ENCODE measurements at places on chromosomes 16 and 17.

- DNase-seq = peak; percentile 28
Observed at GRCh38 chr17:44878627-44879221, 20.5 kb downstream of the EFTUD2 start.

DNA sequence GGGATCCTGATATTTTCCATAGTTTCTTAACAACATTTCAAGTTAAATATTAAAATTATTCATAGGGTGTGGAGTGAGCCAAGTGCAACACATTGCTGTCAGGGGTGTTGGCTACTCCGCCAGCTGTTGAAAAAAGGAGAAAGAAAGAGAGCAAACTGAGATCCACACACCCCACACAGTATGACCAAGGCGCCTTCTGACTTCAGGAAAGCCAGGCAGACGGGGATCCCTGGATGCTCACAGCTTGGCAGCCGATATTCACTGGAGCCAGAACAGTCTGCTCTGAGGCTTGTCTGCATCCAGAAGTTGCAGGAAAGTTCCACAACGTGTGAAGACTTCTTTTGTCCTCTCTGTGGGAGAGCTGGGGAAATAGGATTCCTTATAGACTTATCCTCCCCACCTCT lies 9.3 kb downstream of the CHD9NB start:
- DNase-seq = no peak

DNA sequence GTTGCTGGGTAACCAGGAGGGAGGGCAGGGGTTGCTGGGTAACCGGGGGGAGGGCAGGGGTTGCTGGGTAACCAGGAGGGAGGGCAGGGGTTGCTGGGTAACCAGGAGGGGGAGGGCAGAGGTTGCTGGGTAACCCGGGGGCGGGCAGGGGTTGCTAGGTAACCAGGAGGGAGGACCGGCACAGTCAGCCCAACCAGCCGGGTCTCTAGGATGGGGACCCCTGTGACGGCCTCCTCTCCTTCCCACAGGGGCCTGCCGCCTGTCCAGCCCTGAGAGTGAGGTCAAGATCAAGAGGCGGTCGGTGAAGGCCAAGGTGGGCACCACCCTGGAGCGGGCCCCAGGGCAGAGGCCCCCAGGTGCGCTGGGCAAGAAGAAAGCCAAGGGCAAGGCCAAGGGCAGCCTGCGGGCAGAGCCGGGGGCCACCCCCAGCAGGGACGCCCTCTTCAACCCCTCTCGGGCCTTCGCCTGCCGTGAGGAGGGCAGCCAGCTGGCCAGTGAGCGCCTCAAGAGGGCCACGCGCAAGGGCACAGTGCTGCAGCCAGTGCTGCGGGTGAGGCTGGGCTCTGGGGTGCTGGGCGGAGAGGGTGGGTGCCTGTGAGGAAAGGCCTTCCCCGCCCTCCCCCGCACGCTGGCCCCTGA lies 54.6 kb downstream of the ACTG1 start:
- peak; percentile 46 for DNase-seq

DNA sequence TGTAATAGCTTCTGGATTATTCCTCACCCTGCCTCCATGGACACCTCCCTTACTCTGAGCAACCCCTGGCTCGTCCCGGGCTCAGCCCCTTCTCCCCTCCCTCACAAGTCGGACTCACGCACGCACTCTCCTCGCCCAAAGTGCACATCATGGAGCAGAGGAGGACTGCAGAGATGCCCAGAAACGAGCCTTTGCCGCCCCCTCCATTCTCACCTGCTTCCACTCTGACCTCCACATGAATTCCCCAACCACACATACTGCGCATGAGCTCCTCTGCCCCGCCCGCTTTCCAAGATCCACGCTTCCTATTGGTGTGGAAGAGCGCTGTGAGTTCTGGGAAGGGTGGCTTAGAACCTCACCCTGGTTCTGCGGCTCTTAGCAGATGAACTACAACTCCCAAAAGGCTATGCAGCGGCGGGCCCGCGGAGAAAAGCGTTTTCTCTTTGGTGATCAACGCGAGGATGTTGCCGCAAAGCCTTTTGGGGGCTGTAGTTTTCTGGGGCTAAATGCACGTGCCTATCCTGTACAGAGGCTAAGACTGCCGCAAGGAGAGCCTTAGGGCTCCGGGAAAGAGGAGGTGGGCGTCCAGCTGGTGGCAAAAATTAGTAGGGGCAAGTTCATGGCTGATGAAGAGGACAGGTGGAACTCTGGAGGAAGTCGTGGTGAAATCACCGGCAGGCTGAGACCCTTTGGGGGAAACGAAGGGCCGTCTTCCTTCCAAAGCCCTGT lies at the start of gene PHB1:
Gene PHB1, minus strand, starts transcription at position 261 of the 729 bp plus-strand sequence. CDS start 1,618 bp downstream, outside the sequence.
- peak; percentile 99 for DNase-seq

DNA sequence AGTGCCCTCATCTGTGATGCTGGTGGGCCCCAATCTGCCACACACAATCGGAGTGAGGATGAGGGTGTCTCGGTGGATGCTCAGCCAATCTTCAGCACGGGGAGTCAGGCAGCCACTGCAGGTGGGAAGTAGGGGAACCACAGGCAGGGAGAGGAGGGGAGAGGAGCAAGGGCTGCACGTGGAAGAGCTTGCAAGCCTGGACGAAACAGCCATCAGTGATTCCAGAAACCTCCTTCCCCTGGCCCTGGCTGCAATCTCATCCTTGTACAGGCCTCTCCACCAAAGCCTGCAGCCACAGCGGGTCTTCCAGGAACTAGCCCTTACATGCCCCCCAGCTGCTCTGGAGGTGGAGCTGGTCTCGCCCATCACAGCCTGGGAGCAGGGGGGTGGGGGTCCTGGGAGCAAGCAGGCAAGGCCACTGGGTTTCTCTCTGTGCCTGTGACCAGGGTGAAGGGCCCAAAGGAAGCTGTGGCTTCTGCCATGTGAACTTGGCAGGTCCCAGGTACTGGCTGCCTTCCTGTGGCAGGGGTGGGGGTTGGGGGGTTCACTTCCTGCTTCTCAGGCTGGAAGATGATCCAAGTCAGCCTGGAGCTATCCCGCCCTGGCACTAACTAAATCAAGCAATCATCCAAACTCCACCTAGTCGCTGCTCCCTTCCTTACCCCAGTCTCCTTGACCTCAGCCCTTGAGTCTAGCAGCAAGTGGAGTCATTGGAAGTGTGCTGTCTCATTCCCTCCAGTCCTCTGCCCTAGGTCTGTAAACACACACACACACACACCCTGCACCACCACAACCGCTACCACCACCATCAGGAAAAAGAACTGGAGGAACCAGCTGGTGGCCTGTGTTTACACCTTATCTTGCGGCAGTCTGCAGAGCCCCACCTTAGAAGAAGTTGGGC lies 29.4 kb upstream of the MLKL start:
- DNase-seq = no peak

DNA sequence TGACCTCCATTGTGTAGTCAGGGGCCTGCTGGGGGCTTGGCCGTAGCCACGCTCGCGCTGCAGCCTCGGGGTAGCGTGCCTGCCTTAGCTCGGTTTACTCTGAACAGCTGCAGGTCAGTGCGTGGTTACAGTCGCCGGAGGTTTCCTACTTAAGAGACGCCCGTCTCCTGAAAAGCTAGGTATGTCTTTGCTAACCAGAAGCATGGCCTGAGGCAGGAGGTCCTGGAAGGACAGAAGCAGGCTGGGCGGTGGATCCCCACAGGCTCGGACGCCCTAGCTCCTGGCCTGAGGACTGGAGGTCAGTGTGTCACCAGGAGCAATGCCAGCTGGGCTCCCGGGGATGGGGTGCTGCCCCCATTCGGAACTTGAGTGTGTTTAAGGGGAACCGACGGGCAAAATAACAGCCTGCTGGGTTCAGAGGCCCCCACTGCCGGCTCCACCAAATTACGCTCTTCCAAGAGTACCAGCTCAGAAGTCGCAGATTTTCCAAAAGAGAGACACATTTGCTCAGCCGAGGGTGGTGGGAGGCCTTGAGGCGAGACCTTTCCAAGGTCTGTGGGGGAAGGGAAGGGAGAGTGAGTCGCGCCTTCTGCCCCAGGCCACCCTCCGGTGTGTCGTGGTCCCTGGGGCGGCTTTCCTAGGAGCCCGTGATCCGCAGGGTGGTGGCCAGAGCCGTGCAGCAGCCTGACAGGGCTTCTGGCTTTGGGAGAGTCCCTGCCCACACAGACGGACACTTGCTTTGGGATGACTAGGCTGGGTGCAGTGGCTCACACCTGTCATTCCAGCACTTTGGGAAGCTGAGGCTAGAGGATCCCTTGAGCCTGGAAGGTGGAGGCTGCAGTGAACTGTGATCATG lies 3.9 kb upstream of the GNG13 start:
- DNase-seq = no peak

GRCh38 chr17:78377858-78378224 lies 608 bp upstream of the PGS1 start:
- no peak for DNase-seq

DNA sequence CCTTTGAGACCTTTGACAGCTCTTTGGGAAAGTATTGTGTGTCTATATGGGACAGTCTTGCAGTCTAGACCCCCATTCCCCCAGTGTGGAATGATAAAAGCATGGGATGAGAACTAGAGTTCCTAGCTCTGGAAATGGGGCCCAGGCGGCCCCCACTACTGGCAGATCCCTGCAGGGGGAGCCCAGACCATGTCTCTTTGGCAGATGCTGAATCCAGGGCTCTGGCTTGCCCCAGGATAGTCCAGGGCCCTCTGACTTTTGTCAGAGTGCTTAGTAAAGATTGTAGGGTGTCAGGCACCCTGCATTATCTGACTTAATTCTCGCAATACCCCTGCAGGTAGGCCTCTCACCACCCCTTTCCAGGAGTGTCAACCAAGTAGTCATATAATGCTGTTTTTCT lies 8.3 kb downstream of the ALKBH5 start:
- no peak for DNase-seq

DNA sequence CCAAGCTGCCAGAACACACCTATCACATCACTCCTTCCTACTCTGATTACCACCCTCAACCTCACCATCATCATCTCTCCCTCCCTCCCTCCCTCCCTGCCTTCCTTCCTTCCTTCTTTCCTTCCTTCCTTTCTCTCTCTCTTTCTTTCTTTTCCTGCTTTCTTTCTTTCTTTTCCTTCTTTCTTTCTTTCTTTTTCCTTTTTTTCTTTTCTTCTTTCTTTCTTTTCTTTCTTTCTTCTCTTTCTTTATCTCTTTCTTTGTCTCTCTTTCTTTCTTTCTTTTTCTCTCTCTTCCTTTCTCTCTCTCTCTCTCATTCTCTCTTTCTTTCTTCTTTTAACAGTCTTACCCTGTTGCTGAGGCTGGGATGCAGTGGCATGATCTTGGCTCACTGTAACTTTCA lies 59.2 kb downstream of the CACNG3 start:
- no peak for DNase-seq

DNA sequence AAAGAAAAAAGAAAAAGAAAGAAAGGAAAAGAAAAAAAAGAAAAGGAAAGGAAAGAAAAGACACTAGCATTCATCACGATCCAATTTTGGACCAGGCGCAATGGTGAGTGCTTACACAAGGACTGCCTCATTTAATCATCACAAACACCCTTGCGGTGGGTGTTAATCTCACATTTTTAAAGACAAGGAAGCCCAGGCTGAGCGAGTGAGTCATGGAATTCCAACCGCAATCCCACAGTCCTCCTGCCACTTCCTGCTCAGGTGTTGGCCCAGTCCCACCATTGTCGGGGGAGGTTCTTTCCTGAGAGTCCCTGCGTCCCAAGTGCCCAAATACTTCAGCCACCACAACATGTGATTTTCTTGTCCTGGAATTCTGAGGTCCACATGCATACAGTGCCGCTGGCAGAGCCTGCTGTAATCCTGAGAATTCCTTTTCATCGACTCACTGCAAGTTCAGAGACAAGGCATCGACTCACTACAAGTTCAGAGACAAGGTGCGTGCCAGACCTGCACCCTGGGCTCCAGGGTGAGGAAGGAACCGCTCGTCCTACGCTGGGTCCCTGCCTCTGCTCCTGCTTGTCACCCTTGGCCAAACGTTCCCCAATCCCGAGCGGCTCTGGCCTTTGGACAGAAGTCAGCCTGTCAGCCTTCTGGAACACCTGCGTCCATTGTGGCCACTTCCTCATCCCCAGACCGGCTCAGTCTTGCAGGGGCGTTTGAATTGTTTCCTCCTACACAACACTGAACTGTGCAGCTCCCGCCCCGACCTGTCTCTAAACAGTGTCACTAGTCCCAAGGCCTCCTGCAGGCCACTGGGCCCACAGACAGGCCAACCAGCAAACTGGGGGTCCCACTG lies 5.8 kb downstream of the ZG16B start:
- DNase-seq = no peak

GRCh38 chr16:16828913-16829398 lies 450.0 kb downstream of the NPIPA7 start:
- no peak for DNase-seq

DNA sequence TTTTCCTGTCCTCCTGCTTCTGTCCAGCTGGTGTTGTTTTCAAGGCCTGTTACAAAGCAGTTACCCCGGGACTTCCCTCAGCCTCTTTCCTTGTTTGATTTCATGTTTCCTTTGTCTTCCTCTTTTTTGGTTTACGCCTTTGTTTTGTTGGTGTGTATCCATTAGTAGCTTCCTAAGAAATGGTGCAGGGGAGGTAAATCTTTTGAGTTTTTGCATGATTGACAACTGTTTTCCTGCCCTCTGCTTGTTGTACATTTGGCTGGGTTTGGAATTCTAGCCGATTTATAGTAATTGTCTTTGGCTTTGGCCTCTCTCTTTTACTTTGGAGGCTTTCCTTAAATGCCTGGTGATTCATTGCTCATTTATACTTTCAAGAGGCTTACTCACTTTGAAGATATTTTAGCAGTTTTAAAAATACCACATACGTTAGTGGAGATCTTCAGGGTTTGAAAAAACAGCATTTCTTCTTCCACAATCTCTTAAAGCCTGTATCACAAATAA lies 32.8 kb downstream of the DNAH2 start:
- no peak for DNase-seq

DNA sequence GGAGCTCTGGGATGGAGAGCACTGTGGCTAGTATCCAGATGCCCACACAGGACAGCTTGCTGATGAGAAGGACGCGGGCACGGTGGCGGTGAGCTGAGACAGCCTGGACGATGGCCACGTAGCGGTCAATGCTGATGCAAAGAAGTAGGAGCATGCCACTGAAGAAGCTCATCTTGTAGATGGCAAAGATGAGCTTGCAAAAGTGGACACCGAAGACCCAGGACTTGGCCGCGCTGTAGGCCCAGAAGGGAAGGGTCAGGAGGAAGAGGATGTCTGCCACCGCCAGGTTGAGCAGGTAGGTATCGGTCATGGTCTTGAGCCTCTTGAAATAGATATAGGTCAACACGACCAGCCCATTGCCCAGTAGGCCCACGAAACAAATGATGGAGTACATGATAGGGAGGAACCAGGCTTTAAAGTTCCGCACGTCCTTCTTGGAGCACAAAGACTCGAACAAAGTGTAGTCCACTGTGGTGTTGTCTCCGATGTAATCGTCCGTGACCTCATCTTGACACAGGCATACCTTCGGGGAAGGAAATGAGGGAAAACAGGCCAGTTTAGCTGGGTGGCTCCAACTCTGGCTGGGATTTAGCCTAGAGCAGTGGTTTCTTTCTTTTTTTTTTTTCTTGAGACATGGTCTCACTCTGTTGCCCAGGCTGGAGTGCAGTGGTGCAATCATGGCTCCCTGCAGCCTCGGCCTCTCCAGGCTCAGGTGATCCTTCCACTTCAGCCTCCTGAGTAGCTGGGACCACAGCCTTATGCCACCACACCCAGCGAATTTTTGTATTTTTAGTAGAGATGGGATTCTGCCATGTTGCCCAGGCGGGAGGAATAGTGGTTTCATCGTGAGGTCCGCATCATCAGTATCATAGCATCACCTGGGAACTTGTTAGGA lies 9.7 kb downstream of the CCR7 start:
- DNase-seq = no peak
